ENCODE measurements at places on chromosomes 12 and 14.

- no peak for DNase-seq
Measured at GRCh38 chr12:105706321-105706972, 376.0 kb downstream of the C12orf75 start.

GRCh38 chr12:27969624-27970400 is 2.7 kb downstream of the PTHLH start:
- DNase-seq, result no peak

DNA sequence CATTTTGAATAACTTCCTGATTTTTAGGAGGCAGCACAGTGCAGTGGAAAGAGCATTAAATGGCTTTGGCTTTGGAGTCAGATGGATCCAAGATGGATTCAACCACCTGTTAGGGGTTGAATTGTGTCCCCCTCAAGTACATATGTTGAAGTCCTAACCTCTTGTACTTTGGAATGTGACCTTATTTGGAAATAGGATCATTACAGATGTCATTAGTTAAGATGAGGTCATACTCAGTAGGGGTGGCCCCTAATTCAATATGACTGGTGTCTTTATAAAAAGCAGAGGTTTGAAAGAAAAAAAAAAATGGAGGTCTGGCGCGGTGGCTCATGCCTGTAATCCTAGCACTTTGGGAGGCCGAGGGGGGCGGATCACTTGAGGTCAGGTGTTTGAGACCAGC is 18.8 kb downstream of the ATP5MC2 start:
- no peak for DNase-seq

GRCh38 chr12:332581-333205 is 56.4 kb downstream of the KDM5A start:
- no peak for DNase-seq

DNA sequence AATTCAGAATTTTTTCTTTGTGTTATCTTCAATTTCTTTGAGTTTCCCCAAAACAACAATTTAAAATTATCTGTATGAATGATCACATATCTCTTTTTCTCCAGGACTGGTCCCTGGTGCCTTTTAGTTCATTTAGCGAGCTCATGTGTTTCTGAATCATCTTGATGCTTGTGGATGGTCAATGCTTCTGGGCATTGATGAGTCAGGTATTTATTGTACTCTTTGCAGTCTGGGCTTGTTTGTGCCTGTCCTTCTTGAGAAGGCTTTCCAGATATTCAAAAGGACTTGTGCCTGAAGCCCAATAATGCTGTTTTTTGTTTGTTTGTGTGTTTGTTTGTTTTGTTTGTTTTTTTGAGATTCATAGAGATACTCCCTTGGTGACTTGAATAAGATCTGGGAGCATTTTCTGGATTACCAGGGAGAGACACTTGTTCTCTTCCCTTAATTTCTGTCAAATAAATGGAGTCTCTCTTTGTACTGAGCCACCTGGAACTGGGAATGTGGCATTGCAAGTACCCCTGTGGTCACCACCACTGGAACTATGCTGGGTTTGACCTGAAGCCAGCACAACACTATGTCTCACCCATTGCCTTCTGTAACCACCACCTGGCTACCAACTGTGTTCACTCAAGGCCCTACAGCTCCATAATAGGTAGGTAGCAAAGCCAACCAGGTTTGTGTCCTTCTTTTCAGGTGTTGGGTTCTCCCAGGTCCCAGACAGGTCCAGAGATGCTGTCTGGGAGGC is 56.3 kb downstream of the SLC6A15 start:
- DNase-seq, result no peak

GRCh38 chr12:8948701-8949341 is 624 bp downstream of the M6PR start:
- no peak for DNase-seq

All from CD4-positive, alpha-beta T cell treated with Interleukin-6 at 100 ng/mL for 8 hours (primary cell).